ENCODE measurements at places on chromosomes 2 and 18.

- peak; percentile 79 for DNase-seq
These were observed 16.3 kb downstream of the CDC42EP3 start for GRCh38 chr2:37654932-37655841.

GRCh38 chr2:100612388-100613000 lies 49.7 kb downstream of the PDCL3 start:
- DNase-seq = no peak

GRCh38 chr2:28291811-28292440 lies 100.7 kb upstream of the FOSL2 start:
- DNase-seq = no peak

- no peak for DNase-seq
These were observed 49.0 kb upstream of the PAIP2B start for GRCh38 chr2:71275939-71276310.

GRCh38 chr18:36623091-36623490 lies 205.7 kb downstream of the TPGS2 start:
- DNase-seq = no peak

GRCh38 chr2:69221960-69222751 lies 164.9 kb downstream of the GFPT1 start:
- DNase-seq = no peak

- no peak for DNase-seq
These were observed 43.4 kb downstream of the MYL12B start for GRCh38 chr18:3305354-3305762.

- no peak for DNase-seq
These were observed 432.6 kb upstream of the MMADHC start for GRCh38 chr2:150020221-150020620.

Data from GM10248 (cell line).